IPS DF 6.9 (cell line): ENCODE measurements at places on chromosomes 16 and 17.

- no peak for DNase-seq
These were observed 8.8 kb downstream of the JUP start for GRCh38 chr17:41777574-41778188.

DNA sequence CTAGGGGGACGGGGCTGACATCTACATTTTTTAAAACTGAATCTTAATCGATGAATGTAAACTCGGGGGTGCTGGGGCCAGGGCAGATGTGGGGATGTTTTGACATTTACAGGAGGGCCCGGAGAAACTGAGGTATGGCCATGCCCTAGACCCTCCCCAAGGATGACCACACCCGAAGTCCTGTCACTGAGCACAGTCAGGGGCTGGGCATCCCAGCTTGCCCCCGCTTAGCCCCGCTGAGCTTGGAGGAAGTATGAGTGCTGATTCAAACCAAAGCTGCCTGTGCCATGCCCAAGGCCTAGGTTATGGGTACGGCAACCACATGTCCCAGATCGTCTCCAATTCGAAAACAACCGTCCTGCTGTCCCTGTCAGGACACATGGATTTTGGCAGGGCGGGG lies 21.4 kb downstream of the ADAM11 start:
- DNase-seq = no peak

DNA sequence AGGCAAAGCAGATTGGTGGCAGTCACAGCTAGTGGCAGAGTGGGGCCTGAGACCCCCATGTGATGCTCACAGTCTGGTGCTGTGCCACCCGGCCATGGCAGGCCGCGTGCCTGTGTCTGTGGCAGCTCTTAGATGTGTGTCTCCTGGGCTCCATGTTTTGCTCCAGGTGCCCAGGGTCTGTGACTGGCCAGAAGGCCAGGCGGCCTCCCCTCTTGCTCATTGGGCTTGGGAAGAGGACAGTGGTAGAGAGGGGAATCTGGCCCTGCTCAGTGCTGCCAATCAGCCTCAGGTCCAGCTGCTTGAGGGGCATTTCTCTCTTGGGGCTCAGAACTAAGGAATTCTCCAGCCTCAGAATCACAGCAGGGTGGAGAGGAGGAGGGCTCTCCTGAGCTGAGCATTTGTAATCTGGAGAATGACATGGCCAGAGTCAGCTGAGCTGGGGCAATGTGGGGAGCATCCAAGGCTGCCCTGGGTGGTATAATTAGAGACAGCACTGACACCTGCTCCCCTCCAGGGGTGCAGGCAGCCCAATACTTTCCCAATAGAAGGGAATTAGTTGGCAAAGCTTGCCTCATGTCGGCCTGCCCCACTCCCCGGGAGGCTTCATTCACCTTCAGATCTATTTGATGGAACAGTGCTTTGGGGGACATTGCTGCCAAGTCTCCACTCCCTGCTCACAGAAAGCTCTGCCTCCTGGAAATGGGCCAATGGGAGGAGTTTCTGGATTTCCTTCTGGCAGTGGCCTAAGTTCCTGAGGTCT lies 2.7 kb upstream of the LASP1NB start:
- no peak for DNase-seq

DNA sequence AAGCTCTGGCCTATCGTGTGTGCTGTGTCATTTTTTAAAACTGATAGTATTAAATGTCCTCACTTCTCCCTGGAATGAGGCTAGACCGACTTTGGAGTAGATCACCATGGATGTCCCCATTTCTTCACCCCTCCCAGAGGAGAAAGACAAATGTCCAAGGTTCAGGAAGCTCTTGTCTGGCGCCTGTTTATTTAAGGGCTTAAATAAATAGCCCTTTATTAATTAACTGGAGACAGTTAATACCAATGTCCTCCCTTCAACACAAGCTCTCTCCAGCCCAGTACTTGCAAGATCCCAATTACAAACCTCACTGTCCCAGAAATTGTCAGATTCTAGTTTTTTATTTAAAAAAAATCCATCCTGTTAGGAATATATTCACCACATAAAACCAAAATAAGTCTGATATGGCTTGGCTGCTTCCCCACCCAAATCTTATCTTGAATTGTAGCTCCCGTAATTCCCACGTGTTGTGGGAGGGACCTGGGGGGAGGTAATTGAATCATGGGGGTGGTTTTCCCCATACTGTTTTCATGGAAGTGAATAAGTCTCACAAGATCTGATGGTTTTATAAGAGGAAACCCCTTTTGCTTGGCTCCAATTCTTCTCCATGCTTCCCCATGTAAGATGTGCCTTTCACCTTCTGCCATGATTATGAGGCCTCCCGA lies 344.4 kb downstream of the SHISA9 start:
- no peak for DNase-seq

DNA sequence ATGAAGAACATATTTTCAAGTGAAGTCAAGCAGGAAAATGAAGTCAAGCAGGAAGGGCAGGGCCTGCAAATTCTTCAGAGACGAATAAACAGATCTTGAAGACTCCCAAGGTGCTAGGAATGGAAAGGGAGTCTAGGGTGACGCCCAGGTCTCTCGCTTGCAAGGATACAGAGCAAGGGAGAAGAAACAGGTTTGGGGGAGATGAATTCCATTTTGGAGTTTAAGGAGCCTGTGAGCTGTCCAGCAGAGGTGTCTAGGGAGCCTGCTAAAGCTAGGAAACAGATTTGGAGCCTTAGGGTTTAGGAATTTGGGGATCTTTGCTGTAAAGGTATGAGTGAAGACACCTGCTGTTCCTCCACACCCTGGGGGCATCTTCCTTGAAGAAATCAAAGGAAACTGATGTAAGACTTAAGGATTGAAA lies 2.0 kb upstream of the UNKL start:
- no peak for DNase-seq

DNA sequence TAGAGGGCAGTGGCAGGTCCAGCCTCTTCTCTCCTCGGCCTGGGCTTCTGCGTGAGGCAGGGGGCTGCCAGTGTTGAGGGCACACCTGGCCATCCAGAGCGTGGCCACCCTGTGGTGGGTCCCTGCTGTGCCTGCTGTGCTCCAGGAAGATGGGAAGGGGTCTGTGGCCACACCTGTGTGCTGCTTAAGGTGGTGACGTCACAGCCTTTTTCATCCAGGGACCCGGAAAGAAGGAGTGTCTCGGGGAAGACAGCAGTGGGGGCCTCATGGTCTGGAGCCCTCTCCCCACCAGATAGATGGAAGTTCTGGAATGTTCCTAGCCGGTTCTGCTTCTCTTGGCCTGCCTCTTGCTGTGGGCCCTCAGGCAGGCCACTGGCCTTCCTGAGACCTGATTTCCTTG lies 36.5 kb downstream of the ACTG1 start:
- no peak for DNase-seq

DNA sequence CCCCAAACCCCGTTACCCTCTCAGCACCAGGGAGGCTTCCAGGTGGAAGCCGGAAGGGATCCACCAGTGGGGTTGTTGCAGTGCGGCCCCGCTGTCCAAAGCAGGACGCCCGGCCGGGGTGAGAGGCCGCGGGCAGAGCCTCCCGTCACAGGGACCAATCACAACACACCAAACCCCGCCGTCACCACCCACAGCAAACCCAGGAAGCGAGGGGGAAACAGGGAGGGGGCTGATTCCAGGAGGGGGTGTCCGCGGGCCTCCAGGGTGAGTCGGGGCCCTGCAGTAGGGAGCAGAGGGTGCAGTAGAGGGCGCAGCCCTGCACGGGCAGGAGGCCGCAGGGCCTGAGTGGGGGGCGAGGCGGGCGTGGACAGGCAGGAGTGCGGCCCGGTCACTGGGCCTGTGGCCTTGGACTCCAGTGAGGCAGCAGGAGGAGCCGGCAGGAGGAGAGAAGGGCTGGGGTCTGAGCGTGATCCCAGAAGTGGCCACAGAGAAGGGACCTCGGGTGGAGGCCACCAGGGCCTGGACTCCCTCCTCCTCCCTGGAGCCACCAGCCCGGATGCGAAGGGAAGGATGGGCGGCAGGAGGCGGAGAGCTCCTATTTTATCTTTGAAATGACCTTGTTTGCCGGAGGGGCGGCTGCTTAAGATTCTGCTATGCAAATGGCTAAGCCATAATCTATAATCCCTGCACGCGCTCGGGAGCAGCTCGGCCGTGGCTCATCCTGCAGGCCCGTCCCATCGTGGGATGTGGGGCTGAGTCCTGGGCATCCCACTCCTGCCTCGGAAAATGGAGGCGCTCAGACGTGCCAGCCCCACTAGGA lies 41.5 kb downstream of the ZFPM1 start:
- DNase-seq = no peak

DNA sequence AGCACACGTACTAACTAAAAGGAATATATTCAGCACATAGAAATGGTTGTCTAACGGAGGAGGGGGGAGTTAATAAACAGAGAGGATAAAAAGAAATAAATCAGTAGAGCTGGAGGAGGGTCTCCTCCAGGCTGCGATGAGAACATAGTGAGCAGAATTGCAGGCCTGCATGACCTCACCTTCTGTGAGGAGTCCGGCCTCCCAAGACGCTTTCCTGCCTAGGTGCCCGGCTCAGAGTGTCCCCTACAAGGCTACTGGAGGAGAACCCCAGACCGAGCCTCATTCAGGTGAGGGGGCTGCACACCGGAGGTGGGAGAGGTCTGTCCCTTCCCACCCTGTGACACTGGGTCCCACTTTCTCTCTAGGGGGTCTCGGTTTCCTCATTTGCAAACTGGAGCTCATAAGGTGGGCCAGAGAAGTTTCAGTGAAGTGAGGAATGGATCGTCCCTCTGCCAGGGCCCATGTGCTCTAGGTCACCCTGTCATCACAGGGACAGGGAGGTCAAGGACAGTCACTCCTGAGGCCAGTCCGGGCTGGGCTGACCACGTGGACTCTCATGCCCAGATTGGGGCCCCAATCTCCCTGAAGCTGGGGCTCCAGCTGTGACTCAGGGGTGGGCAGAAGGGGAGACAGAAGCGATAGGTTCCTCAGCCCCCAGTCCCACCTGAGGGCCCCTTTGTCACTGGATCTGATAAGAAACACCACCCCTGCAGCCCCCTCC lies 3.3 kb upstream of the HBM start:
- no peak for DNase-seq

GRCh38 chr16:81544261-81544660 lies 99.7 kb downstream of the CMIP start:
- DNase-seq = no peak

DNA sequence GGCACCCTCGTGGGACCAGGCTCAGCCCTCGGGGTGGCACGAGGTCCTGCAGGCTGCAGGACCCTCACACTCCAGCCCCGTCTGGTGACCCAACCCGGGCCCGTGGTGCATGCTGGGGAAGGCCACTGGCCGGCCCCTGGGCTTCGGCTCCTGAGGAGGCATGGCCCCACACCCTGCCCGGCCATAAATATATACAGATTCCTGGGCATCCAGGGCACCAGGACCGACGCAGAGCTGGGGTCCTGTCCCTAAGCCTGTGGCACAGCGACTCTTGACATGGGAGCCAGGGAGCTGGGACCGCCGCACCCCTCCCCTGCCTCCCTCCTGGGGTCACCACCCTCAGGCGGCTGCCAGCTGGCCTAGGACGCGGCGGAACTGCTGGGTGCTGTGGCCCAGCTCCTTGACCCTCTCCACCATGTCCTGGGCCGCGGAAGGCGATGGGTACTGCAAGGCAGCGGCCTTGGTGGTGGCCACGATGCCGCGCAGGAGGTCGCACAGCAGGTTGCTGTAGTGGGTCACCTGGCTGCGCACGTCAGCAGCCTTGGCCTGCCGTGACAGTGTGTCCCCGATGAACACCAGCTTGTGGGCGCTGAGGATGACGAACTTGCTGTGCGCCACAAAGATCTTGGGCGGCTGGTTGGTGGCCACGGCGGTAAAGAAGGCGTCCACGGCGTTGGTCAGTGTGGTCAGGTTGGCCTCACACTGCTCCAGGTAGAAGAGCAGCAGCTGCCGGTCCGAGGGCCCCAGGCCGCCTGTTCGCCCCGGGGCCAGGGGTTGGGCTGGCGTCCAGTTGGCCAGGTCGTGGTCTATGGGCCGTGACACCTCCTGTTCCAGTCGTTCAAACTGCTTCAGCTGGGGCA lies 10.6 kb downstream of the CTRB1 start:
- no peak for DNase-seq

DNA sequence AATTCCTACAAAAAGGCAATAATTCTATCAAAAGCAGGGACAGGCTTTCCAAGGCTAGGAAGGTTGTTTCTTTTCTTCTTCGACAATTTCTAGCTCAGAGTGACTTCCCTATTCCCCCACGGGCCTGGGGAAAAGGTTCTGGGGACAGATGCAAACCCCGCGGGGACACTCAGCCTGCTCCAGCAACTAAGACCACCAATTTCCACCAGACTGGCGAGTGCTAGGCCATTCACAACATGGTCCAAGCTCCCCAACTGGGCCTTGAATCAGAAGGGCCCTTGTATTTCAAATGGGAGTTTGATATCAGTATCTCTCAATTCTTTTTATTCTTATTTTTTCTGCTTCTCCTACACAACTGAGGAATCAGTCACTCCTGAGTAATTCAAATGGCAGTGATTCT lies 86.7 kb downstream of the USP31 start:
- DNase-seq = no peak

- no peak for DNase-seq
These were observed 83.0 kb downstream of the N4BP1 start for GRCh38 chr16:48526958-48527331.

- no peak for DNase-seq
These were observed 13.7 kb downstream of the N4BP1 start for GRCh38 chr16:48596326-48596725.

DNA sequence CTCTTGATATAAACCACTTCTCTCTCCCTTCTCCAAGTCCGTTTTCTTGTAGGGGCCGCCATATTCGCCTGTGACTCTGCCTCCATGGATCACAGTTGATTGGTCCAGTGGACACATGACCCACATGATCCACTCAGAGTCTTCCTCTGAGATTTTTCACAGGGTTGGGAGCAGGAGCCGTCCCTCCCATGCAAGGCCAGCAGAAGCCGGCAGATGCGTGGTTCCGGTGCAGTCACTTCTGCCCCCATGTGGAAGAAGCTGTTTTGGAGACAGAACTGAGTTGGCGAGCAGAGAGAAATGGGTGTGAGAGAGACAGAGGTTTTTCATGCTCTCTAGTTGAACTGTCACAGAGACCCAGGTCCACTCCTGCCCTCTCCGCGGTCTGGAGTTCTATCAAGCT lies 83.3 kb downstream of the C16orf95 start:
- DNase-seq = no peak
